ENCODE measurements at places on chromosomes 5 and 9.

DNA sequence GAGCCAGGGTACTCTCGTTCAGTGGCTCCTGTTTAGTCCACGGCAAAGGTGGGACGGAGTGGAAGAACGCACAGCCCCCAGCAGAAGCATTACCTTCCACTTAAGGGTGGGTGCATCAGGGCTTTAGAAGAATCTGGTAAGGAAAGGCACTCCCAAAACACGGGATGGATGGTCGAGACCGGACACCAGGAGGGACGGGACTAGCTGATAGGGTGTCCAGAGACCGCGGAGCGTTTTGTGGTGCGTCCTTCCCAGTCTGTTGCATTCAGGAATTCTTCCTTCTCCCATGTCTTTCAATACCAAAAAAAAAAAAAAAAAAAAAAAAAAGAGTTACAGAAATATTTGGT lies 545 bp upstream of the CTSV start:
- no peak for DNase-seq

DNA sequence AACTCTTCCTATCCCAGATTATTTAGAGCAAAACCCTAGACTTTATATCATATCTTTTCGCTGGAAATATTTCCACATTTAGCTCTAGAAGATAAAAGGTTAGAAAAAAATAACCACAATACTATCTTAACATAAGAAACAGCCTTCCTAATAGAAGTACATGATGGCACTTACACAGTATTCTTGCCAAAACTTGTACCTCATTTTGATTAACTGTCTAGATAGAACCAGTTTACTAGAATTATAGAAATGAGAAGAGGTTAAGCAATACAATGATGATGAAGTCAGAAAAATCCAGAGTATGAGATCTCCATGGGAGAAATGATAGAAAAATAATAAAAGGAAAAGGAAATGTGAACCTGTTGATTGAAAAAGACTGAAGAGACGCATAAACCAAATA lies 63.1 kb downstream of the SLC12A2 start:
- DNase-seq, result no peak

GRCh38 chr9:70625078-70625477 lies 210.6 kb upstream of the KLF9 start:
- no peak for DNase-seq

DNA sequence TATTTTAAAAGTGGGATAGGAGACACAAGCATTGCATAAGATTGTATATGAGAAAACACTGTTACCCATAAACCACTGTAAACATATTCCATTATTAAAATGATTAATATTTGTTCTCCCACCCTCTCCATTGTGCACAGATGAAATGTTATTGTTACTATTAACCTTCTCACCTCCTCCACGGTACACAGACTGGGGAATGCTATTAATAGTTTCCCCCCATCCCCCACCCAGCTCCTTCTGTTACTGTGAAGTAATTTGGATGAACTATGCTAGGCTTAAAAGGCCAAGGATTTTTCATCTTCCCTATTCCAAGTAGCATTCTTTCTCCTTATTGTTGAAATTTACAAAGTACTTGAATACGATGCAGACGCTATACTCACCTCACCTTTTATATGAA lies 91.4 kb downstream of the JAKMIP2 start:
- no peak for DNase-seq

GRCh38 chr5:168311061-168311566 lies 19.7 kb downstream of the WWC1 start:
- DNase-seq, result no peak

DNA sequence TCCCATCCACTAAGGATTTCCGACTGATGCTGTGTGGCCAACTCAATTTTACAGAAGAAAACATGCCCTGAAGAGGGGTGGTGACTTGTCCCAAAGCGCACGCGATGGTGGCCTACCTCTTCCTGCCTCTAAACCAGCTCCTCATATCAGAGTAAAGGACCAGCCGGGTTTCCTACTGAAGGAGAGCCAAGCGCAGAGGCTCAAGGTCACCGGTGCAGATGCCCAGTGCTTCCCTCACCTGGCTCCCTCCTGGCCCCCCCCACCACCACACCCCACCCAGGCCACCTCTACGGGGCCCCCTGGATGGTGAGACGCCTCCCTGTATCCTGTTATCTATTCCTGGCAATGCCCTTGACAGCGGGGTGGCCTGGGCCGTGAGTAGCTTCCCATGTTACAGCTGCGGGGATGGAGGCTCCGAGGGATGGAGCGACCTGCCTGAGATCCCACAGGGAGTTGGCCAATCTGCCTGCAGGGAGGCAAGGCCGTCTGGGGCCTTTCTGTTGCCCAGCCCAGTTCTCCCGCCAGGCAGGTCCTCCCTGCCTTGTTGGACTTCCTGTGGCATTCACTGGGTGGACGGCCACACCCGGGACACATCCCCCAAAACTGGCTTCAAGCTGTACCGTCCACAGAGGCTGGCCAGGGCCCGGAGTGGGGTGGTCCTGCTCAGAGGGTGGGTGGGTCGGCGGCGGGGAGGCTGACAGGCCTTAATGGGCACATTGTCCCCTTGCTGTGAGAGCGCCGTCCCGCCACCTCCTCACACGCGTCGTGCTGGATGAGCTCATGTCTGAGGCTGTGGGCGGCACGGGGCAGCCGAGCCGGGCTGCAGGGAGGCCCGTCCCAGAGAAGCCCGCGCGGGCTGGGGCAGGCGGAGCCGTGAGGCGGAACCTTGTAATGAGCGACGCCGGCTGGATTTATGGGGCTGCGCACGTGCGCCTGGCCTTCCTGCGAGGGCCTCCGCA lies 72.5 kb downstream of the MACROH2A1 start:
- DNase-seq, result no peak

DNA sequence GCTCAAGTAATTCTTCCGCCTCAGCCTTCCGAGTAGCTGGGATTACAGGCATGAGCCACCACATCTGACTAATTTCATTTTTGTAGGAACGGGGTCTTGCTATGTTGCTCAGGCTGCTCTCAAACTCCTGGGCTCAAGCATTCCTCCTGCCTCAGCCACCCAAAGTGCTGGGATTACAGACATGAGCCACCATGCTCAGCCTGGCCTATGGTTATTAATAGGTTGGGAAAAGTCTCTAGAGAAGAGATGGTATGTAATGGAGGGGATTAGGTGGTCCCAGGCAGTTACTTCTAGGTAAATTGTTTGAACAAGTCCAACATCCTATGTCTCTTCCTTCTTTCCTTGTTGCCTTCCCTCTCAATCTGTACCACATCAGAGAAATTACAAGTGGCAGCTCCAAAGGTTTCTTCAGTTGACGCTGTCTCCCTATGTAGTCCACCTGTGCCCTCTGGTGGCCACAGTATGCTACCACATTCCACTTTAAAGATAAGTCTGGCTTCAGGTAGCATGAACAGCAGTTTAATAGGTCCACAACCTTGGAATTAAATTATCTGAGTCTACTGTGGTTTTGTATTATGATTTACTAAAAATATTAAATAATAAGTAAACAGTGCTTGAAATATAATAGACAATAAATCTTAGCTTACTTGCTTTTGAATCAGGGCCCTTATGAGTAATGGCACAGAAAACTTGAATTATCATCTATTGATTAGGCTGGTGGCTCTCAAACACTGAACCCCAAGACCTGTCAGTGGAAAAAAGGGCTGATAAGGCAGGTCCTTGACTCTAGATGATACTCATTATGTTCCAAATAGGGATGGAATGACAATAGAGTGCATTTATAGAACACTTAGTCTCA lies 9.7 kb downstream of the TIGD6 start:
- peak; percentile 44 for DNase-seq

DNA sequence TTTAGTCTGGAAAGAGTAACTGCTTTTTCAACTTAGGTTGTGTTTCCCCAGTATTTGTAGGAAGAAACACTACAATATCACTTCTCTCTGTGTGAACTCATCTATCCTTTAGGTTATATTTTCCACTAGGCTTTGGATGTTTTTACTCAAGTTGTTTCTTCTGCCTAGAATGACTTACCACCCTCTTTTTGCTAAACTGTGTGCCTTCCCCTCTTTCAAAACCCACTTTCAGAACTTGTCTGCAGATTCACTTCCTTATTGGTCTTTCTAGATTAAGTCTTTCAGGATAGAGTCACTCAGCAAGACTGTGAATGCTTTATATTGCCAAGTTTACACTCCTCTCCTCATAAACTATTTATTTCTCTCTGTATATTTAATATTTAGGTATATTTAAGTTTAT lies 14.2 kb upstream of the CAST start:
- DNase-seq, result peak; percentile 84

GRCh38 chr9:4308482-4308881 lies 8.6 kb upstream of the GLIS3 start:
- no peak for DNase-seq

- no peak for DNase-seq
Observed at GRCh38 chr5:69270840-69271239, 36.2 kb downstream of the CDK7 start.

DNA sequence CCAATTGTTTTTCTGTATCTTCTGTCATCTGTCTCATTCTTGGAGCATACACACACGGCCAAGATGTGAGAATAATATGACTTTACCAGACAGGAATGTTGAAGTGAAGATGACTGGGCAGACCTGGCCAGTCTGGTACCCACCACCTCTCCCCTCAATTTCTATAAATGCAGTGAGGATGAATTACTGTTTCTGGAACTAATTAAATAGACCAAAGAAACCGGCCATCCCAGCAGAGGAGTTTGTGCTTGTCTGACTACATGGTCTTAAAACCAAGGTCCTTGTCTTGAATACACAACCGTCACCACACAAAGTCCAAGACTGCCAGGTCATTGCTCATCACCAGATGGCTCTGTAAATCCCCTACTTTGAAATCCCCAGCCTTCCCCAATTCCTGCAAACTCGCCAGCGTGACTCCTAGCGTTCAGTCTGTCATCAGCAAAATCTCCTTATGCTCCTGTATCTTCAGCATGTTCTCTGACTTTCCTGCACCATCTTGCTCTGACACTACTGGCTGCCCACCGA lies 147.2 kb downstream of the PDE4D start:
- DNase-seq, result no peak

GRCh38 chr9:91896513-91897121 lies 53.4 kb downstream of the ROR2 start:
- DNase-seq, result peak; percentile 44

DNA sequence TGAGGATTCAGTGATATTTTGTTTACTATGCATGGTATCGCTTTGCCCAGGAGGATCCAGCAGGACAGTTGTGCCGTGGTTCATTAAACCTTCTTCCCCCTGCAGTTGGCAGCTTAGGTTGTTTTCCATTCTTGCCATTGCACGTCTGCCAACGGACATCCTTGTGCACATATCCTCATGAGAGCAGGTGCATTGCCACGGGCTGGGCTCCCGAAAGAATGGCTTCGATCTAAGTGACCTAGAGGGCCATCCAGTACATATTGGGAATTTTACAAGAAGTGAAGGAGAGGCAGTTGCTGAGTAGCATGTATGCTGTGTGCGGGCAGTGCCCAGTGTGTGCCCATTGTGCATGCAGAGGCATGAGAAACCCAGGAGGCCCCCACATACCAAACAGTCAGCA lies 22.1 kb downstream of the HRH2 start:
- no peak for DNase-seq

- no peak for DNase-seq
Observed at GRCh38 chr5:116387738-116388137, 186.9 kb downstream of the SEMA6A start.

DNA sequence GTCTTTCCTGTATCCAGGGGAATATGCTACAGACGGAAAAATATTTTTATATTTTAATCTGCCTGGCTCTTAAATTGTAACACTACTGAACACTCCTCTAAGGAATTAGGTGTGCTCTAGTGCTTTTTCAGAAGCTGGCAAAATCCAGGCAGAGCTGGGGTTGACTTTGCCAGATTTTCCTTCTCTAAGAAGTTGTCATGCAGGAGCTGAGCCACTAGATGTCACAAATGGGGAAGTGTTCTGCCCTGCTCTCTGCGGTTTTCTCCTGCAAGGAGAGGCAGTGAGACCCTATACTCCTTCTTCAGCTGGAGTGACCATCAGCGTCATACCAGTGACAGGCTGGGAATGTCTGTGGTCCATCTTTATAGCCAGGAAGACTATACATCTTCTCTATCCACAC lies 112.5 kb downstream of the HAPLN1 start:
- no peak for DNase-seq

DNA sequence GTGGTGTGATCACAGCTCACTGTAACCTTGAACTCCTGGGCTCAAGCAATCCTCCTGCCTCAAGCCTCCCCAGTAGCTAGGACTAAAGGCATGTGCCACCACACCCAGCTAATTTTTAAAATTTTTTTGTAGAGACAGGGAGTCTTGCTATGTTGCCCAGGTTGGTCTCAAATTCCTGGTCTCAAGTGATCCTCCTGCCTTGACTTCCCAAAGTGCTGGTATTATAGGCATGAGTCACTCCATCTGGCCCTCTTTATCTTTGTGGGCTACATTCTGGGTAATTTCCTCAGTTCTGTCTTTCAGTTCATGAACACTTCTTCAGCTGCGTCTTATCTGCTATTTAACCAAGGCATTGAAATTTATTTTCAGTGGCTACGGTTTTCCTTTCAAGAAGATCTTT lies 196.6 kb upstream of the IER5L start:
- no peak for DNase-seq

- DNase-seq, result peak; percentile 55
Observed at GRCh38 chr9:112097712-112098688, 77.1 kb downstream of the SUSD1 start.

GRCh38 chr5:65854925-65855324 lies 71.5 kb upstream of the ERBIN start:
- no peak for DNase-seq

DNA sequence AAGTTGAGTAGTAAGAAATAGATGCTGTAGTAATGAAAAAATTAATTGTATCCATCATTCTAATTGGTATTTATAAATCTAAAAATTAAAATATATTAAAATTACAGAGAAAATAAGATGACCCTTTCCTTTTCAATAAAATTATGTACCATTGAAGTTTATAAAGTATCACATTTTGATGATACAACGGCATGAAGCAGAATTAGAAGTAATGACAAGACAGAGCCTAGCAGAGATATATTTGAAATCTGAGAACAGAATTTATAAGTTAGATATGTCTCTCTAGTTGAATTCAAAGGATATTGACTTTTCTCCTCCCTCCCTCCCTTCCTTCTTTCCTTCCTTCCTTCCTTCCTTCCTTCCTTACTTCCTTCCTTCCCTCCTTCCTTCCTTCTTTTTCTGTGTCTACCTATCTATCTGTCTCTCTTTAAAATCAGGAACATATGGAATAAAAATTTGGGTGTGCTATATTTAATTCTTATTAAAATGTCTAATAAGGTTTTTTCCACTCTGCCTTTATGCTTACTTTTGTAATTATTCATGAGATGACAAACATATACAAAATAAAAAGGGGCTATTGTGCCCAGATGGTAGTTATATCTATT lies 258.5 kb upstream of the CD180 start:
- DNase-seq, result no peak

GRCh38 chr5:2306711-2307110 lies 424.0 kb upstream of the IRX4 start:
- no peak for DNase-seq

GRCh38 chr9:22650145-22650544 lies 203.5 kb downstream of the DMRTA1 start:
- DNase-seq, result no peak

- DNase-seq, result no peak
Observed at GRCh38 chr9:36637491-36638270, 65.0 kb downstream of the MELK start.

DNA sequence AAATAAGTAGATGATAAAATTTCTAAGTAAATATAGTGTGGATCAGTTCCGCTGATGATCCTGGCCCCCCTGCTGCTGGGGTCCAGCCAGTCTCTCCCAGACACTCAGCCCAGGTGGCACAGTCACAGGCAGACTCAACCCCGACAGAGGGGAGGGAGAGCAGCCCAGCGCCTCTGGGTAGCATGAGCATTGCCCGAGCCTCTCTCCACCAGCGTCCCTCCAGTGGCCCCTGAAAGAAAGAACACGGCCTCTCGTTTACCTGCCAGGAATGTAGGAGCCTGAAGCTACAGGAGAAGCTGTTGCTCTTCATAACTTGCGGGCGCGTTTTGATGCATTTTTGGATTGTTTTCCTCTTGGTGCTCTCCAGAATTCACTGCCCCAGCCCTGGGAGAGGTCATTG lies 68.8 kb upstream of the ICE1 start:
- DNase-seq, result no peak
